ENCODE measurements at places on chromosomes 12 and 14.

- DNase-seq = no peak
Observed at GRCh38 chr14:37436519-37436918, 158.5 kb downstream of the FOXA1 start.

DNA sequence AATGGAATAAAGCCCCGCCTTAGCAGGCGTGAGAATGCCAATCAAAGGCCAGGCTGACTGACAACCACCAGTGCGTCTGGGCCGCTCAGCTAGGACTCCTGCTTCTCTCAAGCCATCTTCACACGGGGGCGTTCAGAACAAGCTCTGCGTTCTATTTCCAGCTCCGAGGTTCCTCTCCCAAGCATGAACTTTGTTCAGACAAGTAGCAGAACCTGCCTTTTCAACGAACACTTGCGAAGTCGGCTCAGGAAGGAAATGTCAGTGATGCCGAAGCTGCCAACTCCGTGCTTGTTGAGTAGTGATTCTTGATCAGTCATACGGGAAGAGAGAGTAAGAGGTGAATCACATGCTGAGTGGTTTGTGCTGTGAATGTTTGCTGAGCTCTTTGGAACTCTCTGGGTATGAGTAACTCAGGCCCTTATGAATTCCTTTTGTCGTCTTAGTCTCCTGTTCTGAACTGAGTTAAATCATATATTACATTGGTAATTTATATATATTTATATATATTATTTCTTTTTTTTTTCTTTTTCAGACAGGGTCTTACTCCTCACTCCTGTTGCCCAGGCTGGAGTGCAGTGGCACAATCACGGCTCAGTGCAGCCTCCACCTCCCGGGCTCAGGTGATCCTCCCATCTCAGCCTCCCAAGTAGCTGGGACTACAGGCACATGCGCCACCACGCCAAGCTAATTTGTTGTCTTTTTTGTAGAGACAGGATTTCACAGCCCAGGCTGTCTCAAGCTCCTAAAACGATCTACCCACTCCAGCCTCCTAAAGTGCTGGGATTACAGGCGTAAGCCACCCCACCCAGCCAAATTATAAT is 29.4 kb upstream of the BCL7A start:
- peak; percentile 62 for DNase-seq

DNA sequence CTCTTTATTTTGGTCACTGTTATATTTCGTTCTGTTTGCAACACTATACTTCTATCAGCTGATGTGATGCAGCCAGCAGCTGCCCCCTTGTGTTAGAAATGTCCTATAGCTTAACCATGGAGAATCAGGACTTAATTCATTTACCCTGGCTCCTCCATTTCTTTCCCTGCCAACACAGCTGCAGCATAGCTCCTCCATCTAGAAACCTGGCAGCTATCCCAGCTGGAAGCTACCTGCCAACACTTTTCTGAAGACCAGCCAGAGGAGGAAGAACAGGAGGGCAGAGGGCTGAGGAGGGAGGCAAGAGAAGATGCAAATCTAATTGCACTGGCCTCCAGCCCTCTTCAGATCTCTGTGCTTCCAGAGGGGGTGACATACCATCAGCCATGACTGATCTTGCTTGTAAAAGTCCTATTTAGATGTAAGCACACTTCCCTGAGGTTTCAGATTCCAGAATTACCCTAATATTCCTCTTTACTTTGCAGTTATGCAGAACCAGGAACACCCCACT is 156.8 kb upstream of the TMEM260 start:
- peak; percentile 12 for DNase-seq

- DNase-seq = no peak
Observed at GRCh38 chr14:69459122-69459521, 25.4 kb upstream of the PLEKHD1 start.

GRCh38 chr12:12616512-12617310 is 5.0 kb downstream of the CREBL2 start:
- DNase-seq = peak; percentile 4

DNA sequence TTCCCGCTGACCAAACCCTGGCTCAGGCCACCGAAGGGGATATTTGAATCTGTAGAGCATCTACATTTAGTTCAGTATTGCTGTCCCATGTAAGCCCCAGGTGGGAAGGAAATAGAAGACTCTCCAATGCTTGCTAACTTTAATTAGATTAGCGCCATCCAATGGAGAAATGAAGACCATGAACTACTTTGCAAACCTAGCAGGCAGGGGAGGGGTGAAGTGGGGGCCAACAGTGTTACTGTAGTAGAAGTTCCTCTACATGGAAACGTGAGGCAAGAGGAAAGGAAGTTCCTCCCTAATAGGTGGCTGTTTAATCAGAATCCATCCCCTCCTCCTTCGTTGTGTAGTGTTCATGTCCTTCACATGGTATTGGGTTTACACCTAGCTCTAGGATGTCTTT is 9.3 kb upstream of the DENND5B start:
- DNase-seq = no peak

GRCh38 chr14:51786227-51786626 is 74.2 kb upstream of the GNG2 start:
- no peak for DNase-seq

- DNase-seq = peak; percentile 23
Observed at GRCh38 chr12:68792952-68793351, 15.0 kb upstream of the MDM2 start.

GRCh38 chr14:22375321-22375930 is 213.6 kb downstream of the DAD1 start:
- DNase-seq = no peak

DNA sequence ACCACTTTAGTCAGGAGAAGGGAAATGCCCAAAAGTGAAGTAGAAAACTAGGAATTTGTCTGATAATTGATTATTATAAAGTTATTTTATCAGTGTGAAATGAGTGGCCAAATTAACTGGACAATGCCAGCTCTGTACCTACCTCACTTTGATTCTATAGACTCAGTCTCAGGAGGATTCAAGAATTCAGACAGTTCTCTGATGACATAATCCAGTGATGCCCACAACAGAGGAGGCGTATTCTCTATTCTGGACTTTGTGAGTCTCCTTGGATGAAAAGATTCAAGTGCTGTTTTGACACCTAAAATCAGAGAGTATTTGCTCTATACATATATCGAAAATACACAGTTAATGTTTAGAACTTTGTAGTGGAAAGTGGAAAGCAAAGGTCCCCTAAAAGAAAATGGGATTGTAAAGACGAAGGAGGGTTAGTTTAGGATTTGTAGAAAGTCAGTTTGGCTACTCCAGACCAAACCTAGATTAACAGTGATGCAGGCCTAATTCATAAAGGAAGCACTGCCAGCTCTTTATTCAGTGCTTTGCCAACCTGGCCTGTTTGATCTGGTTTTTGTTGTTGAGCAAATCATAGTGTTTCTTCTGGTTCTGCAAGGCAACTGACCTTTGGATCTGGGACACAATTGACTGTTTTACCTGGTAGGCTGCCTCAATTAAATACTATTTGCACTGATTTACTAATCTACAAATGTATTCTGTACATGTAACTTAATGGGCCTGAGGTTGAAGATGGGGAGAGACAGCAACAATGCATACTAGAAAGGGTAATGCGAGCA is 67.4 kb downstream of the DAD1 start:
- DNase-seq = peak; percentile 22

DNA sequence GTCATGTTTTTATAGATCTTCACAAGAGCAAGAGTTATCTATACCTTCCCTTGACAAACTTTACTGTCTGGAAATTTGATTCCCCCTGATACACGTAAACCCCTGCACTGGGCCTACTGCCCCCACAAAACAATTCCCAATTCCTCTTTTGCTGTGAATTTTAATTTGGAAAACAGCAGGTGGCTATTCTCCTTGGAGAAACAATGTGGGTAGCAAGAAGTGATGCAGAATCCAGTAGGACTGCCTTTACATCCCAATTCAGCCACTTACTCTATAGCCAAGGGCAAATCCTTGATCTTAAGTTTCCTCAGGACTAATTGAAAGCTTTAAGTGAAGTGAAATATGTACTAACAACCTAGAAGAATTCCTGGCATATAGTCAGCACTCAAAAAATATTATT is 129.3 kb downstream of the ACSS3 start:
- no peak for DNase-seq

DNA sequence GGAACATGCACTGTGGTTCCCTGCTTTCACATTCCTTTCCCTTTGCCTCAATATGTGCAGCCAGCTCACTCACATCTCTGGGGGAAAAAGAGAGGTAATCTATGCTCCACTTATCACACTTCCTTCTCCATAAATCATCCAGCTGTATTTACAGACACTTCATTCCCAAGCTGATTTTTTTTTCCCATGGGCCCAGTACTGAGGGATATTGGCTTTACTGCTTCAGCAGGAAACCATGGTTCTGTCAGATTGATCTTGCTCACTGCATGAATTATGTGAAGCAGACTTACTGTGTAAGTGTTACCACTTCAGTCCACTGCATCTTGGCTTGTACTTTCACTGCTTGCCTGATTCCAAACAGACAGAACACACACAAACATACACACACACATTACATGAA is 555.6 kb downstream of the CCER1 start:
- no peak for DNase-seq

GRCh38 chr14:104541905-104542465 is 37.6 kb upstream of the C14orf180 start:
- no peak for DNase-seq

DNA sequence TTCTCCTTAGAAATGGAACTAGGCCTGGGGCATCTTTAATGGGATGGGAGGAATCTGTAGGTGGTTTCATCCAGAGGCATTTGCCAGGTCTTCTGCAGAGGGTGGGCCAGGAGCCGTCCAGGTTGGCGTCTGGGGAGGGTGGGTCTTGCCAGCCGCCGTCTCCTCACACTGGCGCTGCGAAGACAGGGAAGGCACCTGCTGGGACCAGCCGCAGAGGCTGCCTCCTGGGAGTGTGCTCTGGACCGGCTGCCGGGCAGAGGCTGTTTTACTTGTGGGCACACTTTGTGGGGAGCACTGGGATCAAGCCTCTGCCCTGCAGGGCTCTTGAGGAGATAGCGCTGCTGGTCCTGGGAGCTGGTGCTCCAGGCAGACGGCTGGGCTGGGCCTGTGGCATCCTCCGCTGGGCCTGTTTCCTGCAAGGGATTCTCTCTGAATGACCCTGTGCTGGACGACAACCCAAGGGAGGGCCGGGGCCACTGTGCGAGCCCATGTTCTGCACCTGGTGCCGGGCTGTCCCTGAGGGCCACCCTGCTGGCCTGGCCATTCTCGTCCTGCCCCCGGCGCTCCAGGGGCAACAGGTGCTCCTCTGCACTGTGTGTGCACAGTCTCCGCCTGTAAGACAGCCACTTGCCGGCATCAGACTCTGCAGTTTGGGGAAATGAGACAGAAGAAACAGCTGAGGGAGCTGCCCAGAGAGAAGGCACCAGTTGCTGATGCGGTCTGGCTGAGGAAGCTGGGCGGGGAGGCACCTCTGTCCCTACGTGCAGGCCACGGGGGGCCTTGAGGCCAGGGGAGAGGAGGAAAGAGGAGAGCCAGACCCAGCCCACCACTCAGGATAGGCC is 10.0 kb upstream of the TEX22 start:
- DNase-seq = no peak

DNA sequence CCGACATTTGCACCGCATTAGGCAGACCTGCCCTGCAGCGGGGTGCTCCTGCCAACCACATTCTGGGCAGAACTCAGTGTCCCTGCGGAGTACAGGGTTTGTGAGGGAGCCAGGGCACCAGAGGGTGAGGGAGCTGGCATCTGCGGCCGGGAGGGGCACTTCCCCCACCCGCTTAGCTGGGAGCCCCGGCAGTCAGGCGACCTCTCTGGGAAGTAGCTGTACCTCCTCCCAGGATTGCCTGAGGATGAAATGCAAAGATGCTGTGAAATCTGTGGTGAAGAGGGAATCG is 58.6 kb downstream of the ANKRD9 start:
- DNase-seq = no peak

GRCh38 chr12:28108599-28108998 is 81.7 kb upstream of the CCDC91 start:
- DNase-seq = no peak

- DNase-seq = no peak
Observed at GRCh38 chr12:87116780-87117179, 860.6 kb upstream of the MGAT4C start.

DNA sequence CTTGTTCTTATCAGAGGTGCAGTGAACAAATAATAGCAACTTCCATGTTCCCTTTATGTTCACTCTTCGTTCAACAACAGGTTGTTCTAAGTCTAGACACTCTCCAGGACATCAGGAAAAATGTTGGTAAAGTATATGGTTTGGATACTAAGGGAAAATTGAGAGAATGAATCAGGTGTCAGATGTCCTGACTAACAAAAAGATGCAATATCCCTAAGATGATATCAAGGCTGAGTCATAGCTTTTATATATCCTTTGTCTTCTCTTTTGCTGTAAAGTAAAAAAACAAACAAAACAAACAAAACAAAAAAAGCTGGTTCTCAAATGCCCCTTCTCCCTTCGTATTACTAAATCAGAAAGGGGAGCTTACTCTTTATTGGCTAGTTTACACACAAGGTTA is 11.1 kb downstream of the GLIPR1L1 start:
- no peak for DNase-seq

GRCh38 chr14:89128311-89129026 is 288.6 kb downstream of the FOXN3 start:
- DNase-seq = no peak

DNA sequence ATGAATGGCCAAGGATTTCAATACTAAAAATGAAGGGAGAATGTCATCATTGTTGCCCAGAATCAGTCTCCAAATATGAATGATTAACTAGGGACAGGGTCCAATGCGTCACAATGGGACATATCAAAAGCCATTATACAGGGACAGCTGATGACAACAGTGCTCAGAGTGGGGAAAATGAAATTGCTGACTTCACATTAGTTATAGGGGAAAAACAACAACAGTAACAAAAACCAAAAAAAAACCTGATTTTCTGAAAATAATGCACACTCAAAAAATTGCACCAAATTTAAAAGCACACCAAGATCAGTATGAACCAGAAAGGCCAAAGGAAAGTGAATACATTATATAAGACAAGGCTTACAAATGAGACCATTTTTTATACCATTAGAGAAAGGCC is 353.2 kb upstream of the SOX5 start:
- no peak for DNase-seq

DNA sequence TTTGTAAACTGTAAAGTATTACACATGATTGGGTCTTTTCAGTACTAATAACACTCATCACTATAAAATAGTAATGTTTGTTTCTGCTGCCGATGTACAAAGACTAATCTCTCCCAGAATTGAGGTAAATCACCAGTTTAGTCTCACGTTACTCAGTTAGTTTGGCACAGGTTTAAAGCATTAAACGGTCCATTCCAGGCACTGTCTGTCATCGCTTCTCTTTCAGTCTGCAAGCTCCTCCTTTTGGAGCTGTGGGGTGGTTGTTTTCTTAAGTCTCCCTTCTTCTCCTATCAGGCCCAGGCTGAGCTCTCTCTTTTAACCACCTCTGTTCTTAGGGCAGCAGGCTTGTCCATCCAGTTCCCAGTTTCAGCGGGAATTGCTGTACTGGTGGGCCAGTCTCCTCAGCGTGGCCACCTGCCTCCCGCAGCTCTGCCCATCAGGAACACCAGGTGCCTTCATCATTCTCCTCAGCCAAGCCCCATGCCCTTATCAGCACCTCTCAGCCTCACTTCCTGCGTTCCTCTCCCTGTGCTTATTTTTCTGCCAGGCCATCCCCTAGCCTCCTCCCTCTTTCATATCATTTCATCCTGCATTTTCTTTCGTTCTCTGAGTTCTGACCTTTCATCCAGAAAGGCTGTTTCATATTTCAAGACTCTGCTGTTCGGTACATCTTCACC is 149.0 kb downstream of the TGFB3 start:
- no peak for DNase-seq

- DNase-seq = no peak
Observed at GRCh38 chr14:69953266-69953915, 74.2 kb downstream of the SMOC1 start.

- DNase-seq = no peak
Observed at GRCh38 chr14:83988275-83988674, 1541.7 kb upstream of the FLRT2 start.

- no peak for DNase-seq
Observed at GRCh38 chr12:50200552-50201273, 33.5 kb upstream of the CERS5 start.
